ENCODE measurements at places on chromosomes 4 and X. TPM values are rescaled to one million over a fixed set of nuclear protein-coding genes. Genes with fewer than 3 reads are reported as not detected.

ELK1 gene
- 14.4 TPM for total RNA-seq

ANOS1 gene
- under 0.01 TPM for total RNA-seq

MAN2B2 gene
- 11.8 TPM for total RNA-seq

ARR3 gene
- total RNA-seq = not detected

OCRL gene
- total RNA-seq = 23.0 TPM

- no peaks in the 10 kb centered on the region for H3K27me3 ChIP-seq
- DNase-seq = peak; percentile 44
- no peak overlapping the region for H3K27ac ChIP-seq
- H3K4me3 ChIP-seq = no peak overlapping the region
Measured at GRCh38 chr4:11264841-11265240, 163.9 kb downstream of the HS3ST1 start.

- H3K27ac ChIP-seq = no peak overlapping the region
- DNase-seq = no peak
- no peaks in the 10 kb centered on the region for H3K36me3 ChIP-seq
- no peaks in the 10 kb centered on the region for H3K4me1 ChIP-seq
Measured at GRCh38 chr4:36224972-36225903, 19.1 kb downstream of the ARAP2 start.

- peaks cover 16% of the 10 kb centered on the region for H3K4me1 ChIP-seq
- no peaks in the 10 kb centered on the region for H3K36me3 ChIP-seq
- H3K27me3 ChIP-seq = no peaks in the 10 kb centered on the region
- H3K4me3 ChIP-seq = no peak overlapping the region
- H3K27ac ChIP-seq = no peak overlapping the region
Measured at GRCh38 chr4:101201421-101201820, 145.9 kb downstream of the PPP3CA start.

GRCh38 chrX:129640737-129641136 is 14.0 kb downstream of the APLN start:
- H3K27ac ChIP-seq = no peak overlapping the region
- no peaks in the 10 kb centered on the region for H3K27me3 ChIP-seq
- no peak for DNase-seq
- H3K4me1 ChIP-seq = peaks cover 2% of the 10 kb centered on the region
- H3K36me3 ChIP-seq = no peaks in the 10 kb centered on the region

- no peak for DNase-seq
- no peak overlapping the region for H3K4me3 ChIP-seq
- H3K27me3 ChIP-seq = no peaks in the 10 kb centered on the region
- H3K36me3 ChIP-seq = no peaks in the 10 kb centered on the region
- no peak overlapping the region for H3K27ac ChIP-seq
Measured at GRCh38 chr4:140928880-140929279, 172.7 kb upstream of the TBC1D9 start.

DNA sequence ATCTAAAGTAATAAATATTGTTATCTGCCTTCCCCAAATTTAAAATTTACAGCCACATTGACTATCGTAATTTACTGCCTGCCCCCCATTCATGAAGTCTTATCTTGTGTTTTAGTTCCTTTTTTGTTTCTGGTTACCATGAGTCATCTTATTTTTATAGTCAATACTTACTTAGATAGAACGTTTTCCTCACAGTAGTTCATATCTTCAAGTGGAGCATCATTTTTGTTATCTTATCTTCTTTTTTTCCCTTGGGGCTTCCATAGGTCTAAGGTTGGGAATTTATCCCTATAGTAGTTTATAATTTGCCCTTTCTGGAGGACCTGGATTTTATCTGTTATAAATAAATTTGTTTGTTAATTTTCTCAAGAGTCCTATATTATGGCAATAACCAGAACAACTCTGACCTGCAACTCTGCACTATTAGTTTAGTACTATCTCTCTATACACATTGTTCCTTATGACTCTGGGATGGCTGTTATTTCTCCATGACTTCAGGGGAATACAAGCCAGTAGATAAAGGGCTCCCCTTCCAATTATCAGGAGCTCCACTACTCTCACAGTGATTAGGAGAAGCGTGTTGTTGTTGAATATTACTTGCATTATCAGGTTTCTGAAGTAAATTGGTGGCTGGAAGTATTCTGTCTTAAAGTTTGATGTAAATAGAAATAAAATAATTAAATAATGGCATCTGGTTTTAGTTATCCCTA is 330.6 kb downstream of the GALNTL6 start:
- H3K36me3 ChIP-seq = no peaks in the 10 kb centered on the region
- no peak overlapping the region for H3K27ac ChIP-seq
- no peak for DNase-seq
- no peaks in the 10 kb centered on the region for H3K27me3 ChIP-seq

- no peak overlapping the region for H3K27ac ChIP-seq
- DNase-seq = no peak
- no peak overlapping the region for H3K4me3 ChIP-seq
- no peaks in the 10 kb centered on the region for H3K4me1 ChIP-seq
- no peaks in the 10 kb centered on the region for H3K36me3 ChIP-seq
- H3K27me3 ChIP-seq = no peaks in the 10 kb centered on the region
Measured at GRCh38 chr4:76083386-76083988, 9.0 kb downstream of the ART3 start.

DNA sequence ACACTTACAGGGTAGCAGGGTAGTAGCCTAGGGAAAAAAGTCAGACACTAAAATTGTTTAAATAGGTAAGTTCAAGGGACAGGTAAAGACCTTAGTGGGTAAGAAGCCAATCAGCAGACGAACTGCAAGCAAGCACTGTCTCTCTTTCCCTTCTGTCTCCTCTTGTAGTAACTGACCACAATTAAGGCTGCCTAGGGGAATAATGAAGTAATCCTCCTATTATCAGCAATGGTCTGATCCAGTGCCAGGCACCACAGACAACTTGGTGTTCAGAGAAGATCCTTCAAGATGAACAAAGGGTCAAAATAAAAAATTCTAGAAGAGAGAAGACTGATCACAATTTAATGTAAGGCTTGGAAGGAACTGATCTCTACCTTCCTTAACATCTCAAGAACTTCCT is 62.9 kb downstream of the ELOVL6 start:
- peak; percentile 34 for DNase-seq
- no peaks in the 10 kb centered on the region for H3K4me1 ChIP-seq
- H3K4me3 ChIP-seq = no peak overlapping the region
- H3K36me3 ChIP-seq = no peaks in the 10 kb centered on the region

DNA sequence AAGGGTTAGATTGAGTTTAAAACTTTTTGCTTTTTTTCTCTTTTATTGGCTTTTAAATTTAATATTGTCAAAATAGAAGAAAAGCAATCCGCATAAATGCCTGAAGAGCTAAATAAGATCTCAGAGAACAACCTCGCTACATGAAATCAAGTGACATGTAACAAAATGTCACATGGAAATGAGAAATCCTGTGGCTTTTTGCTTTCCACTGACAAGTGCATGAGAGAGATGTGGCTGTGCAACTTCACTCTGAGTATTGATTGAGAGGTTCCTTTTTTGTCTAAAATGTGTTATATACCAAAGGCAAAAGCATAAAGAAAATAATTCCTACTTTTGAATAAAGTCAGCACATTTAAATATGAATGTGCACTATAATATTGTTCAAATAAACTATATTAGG is 263.5 kb downstream of the MAPK10 start:
- H3K27ac ChIP-seq = no peak overlapping the region
- no peaks in the 10 kb centered on the region for H3K4me1 ChIP-seq
- no peaks in the 10 kb centered on the region for H3K27me3 ChIP-seq

Measured in fibroblast of lung (primary cell).